D721Med (cell line): ENCODE measurements at places on chromosomes 11 and 22.

- no peak for DNase-seq
Observed at GRCh38 chr11:27317751-27318150, 45.3 kb downstream of the CCDC34 start.

DNA sequence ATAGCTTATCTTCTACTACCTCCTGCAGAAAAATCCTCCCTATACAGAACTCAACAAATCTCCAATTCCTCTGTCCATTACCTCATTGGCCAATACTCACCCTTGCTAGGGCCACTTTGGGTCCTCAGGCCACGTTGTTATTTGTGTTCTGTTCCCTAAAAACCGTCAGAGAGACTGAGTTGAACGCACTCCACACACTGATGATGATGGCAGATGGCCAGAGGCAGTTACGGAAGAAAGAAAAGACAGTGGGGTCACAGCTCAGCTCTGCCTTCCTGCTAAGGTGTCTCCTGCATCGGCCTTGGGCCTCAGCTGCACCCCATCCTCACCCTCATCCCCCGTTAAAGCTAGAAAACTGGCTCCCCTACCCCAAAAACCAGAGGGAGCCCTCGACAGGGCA lies 66.2 kb downstream of the MICAL3 start:
- DNase-seq, result no peak

DNA sequence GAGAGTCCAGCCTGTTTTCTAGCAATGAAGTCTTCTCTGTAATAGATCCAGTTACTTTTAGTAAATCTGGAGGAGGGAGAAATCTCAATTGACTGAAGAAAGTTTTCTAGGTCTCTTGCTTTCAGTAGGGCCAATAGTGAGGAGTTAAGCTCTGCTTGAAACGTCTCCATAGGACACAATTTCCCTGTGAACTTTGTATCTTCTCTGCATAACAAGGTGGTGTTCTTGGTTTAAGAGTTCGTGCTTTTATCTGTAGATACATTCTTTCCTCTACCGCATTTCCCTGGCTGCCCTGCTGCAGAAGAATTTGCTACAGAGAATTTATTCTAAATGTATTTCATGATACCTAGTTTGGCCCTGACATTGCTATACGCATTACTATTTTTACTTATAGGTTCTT lies 183.1 kb downstream of the ARHGAP42 start:
- DNase-seq, result no peak

GRCh38 chr22:20205464-20205963 lies 54.7 kb upstream of the CCDC188 start:
- DNase-seq, result no peak

GRCh38 chr11:22875869-22876473 lies 15.7 kb upstream of the CCDC179 start:
- no peak for DNase-seq

GRCh38 chr22:49942565-49943404 lies 17.8 kb upstream of the PIM3 start:
- DNase-seq, result no peak

DNA sequence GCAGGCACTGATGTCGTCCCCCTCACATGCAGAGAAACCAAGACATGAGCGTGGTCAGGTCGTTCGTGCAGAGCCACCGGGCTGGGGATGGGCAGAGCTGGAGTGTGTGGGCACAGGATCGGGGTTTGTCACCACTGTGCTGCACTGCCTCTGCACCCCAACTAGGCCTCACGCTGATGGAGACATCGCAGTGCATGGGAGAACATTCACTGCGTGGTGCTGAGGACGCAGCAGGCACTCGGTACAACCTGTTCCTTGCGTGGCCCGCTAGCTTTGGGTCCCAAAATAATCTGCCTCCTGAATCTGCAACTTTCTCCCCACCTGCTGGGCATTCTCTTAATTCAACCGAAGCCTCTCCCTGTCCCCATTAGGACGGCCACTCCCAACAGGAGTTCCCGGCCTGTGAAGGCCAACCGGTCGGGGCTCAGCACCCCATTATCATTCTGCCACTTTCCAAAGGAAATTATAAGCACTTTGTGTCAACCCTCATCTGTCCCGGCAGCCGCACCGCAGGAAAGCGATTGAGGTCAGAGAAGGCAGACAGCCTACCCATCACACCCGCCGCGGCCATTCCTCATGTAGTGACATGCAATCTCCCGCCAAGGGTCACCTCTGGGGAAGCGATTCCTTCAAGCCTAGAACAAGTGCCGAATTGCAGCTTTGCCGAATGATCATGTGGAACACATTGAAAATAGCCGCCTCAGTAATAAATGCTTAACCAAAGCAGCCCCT lies 490.4 kb downstream of the MN1 start:
- no peak for DNase-seq

GRCh38 chr22:31647523-31648320 lies 14.3 kb downstream of the PISD start:
- no peak for DNase-seq

- DNase-seq, result no peak
Observed at GRCh38 chr11:93587858-93588581, 44.8 kb upstream of the SMCO4 start.

- DNase-seq, result no peak
Observed at GRCh38 chr11:45887587-45887986, 2.1 kb downstream of the MAPK8IP1 start.
